LHCN-M2 (cell line): ENCODE measurements at places on chromosomes 4 and X. TPM values are rescaled to one million over a fixed set of nuclear protein-coding genes. Genes with fewer than 3 reads are reported as not detected.

SHROOM2 gene
- 3.2 and 5.1 TPM in 2 replicates for total RNA-seq

MGARP gene
- 1.8 and 2.1 TPM in 2 replicates for total RNA-seq

SPANXB1 gene
- not detected in 2 replicates for total RNA-seq

TNIP3 gene
- total RNA-seq, result 0.06 TPM in 1 of 2 replicates, not detected in the other

JADE3 gene
- 1.8 and 2.5 TPM in 2 replicates for total RNA-seq

STOX2 gene
- total RNA-seq, result under 0.01 TPM in 1 of 2 replicates, not detected in the other

MCF2 gene
- total RNA-seq, result 1.9 and 3.2 TPM in 2 replicates

AMER1 gene
- total RNA-seq, result 1.7 and 1.8 TPM in 2 replicates

ARHGAP24 gene
- 24.5 and 35.7 TPM in 2 replicates for total RNA-seq

EPHA5 gene
- total RNA-seq, result 1.1 and 2.3 TPM in 2 replicates

CHIC1 gene
- 11.5 and 15.2 TPM in 2 replicates for total RNA-seq

MAGEA3 gene
- total RNA-seq, result not detected in 2 replicates

ANK2 gene
- 16.2 and 19.5 TPM in 2 replicates for total RNA-seq

PDCL2 gene
- total RNA-seq, result not detected in 2 replicates

UCP1 gene
- total RNA-seq, result not detected in 2 replicates

VSIG4 gene
- not detected in 2 replicates for total RNA-seq

CSAG3 gene
- not detected in 2 replicates for total RNA-seq

TRIM61 gene
- total RNA-seq, result not detected in 2 replicates

CCNB3 gene
- total RNA-seq, result 0.32 and 0.40 TPM in 2 replicates

FGFR3 gene
- 0.17 and 0.26 TPM in 2 replicates for total RNA-seq

ZNF157 gene
- total RNA-seq, result 0.06 TPM in 1 of 2 replicates, not detected in the other

NDUFB11 gene
- total RNA-seq, result 40.7 and 49.2 TPM in 2 replicates

CENPVL1 gene
- 0.11 TPM in 1 of 2 replicates, not detected in the other for total RNA-seq

GATA1 gene
- total RNA-seq, result not detected in 2 replicates
